Left lobe of liver (tissue), 2 donors: ENCODE measurements at places on chromosomes 2 and 18.

GRCh38 chr2:181459621-181460021 is 2.4 kb downstream of the ITGA4 start:
- no peak for DNase-seq

GRCh38 chr2:200438846-200439245 is 71.0 kb downstream of the KCTD18 start:
- no peak for DNase-seq

GRCh38 chr18:77376043-77376732 is 126.5 kb downstream of the GALR1 start:
- no peak for DNase-seq

GRCh38 chr2:10333247-10333613 is 30.5 kb downstream of the HPCAL1 start:
- no peak for DNase-seq

GRCh38 chr2:210172219-210172575 is 988 bp upstream of the KANSL1L start:
- DNase-seq = no peak

- DNase-seq = no peak
These were observed 34.3 kb downstream of the MSH2 start for GRCh38 chr2:47437287-47437686.

DNA sequence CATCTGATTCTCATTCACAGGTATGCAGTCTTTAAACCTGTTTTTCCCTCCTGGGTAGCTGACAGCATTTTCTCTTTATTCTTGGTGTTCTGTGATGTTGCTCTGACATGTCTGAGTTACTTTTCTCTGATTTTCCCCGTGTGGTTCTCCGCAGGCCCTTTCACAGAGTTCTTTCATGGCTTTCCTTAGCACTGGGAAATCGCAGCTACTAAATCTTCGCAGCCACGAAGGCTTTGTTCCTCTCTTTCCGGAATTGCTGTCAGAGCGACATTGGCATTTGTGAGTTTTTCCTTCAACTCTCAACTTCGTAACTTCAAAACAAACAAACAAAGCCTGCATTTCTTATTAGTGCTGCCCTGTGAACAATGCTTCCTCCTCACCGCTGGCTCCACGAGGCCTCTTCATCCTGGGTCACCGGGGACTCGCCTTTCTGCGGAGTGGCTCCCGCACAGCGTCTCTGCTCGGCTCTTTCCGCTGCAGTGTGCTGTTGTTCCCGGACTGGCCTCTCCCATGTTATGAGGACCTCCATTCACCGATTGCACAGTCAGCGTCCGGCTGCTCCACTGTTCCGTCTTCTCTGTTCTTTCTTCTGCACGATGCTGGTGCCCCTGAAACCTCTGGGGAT is 16.1 kb downstream of the COLEC11 start:
- peak; percentile 30 for DNase-seq

- no peak for DNase-seq
These were observed 227.6 kb downstream of the SATB2 start for GRCh38 chr2:199230091-199230490.
